RCC 7860 (cell line): ENCODE measurements at places on chromosomes 4 and X.
A peak's percentile ranks its signal among the peaks of the same experiment; 100 is the strongest.

DNA sequence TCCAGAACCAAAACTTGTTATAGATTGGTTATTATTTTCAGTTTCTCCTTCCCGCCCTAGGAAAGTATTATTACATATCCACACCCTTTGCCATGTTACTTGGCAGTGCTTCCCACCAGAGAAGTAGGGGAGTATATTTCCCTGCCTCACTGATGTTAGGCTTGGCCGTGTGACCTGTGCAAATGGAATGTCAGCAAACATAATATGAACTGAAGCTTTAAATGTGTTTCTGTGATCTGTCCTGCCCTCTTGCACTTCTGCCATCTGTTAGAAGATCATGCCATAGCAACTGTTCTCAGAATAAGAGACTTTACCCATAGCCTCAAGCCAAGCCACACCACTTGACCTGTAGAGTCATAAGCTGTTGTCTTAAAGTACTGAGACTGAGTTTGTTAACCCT, 36.7 kb upstream of the NEUROG2 start:
- DNase-seq: peak; percentile 83

DNA sequence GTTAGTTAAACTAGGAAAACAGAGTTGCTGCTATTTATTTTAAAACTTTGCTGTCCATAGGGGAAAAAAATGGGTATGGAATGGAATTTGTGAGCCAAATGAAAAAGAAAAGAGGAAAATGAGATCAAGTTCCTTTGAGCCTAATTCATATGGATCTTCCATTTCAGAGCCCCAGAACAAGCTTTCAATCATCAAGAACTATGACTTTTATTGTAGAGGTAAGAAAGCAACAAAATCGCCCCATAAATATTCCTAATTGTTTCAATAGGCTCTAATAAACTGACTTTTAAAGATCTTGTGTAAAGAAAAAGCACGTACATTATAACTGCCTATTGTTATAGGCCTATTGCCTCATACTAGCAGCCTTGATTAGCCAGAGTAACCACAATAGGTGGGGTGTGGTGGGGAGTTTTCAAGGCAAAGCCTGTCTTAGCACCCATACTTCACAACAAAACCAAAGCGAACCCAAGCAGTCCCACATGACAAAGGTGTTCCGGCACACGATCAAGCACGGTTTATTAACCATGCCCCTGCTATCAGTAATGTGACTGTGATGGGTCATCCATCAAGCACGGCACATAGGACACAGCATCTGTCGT, 44.4 kb downstream of the RBM47 start:
- DNase-seq: no peak

DNA sequence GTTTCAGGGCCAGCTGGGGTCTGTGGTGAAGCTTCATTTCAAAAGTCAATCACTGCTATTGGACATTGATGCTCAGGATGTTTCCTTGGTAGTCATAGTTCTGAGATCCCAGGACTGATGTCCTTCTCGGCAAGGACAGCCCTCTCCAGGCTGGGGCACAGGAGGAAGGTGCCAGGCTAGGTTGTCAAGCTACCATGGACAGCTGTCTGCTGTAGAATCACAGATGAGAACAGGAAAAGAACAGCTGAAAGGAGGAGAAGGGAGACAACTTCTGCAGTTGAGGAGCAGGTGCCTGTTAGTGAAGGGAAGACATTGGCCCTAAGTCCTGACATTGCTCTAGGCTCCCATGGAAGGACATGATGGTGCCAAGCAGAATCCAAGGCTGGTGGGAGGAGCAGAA, 58.0 kb downstream of the XAGE2 start:
- DNase-seq: no peak

- DNase-seq: no peak
Observed at GRCh38 chr4:59818656-59819055, 1381.5 kb upstream of the ADGRL3 start.

DNA sequence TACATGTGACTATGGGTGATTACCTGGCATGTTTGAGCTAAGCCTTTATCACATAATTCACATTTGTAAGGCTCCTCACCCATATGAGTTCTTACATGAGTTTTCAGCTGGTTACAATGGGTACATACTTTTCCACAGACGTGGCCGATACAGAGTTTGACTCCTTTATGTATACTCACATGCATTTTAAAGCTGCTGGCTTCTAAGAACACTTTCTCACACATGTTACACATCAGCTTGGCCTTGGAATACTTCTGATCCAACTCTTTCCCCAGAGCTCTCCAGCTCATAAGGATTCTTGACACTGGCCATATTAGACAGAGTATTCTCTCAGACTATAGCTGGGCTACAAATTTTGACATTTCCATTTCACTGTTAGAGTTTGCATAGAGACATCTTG, 66.3 kb downstream of the TAB3 start:
- no peak for DNase-seq

GRCh38 chrX:138925330-138925729, 213.8 kb upstream of the FGF13 start:
- DNase-seq: no peak

GRCh38 chr4:115126491-115126890, 13.1 kb upstream of the NDST4 start:
- no peak for DNase-seq

DNA sequence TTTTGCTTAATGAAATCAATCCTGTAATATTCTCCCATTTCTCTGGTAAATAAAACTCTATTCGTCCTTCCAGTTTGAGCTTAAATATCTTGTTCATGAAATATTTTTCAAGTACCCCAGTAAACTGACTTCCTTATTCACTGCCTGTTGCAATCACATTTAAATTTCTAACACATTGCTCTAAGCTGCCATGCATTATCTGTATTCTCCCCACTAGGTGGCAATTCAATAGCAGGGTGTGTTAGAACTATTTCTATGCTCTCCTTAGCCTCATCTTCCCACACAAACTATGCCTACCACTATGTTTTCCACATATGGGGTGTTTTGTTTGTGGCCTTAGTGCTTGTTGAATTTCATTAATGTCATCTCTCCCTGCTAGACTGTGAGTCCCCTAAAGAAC, 377.1 kb upstream of the HS3ST1 start:
- DNase-seq: no peak

GRCh38 chrX:123949846-123950245, 11.7 kb upstream of the STAG2 start:
- DNase-seq: no peak

DNA sequence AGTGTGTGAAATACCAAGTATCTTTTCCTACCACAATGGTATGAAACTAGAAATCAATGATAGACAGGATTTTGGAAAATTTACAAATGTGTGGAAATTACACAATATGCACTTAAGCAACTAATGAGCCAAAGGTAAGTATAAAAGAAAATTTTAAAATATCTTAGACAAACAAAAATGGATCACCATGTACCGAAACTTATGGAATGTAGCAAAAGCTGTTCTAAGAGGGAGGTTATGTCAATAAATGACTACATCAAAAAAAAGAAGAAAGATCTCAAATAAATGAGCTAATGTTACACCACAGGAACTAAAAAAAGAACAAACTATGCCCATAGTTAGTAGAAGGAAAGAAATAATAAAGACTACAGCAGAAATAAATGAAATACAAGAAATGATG, 1084.1 kb downstream of the TECRL start:
- DNase-seq: no peak

- DNase-seq: no peak
Observed at GRCh38 chr4:130073145-130073790, 977.3 kb downstream of the C4orf33 start.

DNA sequence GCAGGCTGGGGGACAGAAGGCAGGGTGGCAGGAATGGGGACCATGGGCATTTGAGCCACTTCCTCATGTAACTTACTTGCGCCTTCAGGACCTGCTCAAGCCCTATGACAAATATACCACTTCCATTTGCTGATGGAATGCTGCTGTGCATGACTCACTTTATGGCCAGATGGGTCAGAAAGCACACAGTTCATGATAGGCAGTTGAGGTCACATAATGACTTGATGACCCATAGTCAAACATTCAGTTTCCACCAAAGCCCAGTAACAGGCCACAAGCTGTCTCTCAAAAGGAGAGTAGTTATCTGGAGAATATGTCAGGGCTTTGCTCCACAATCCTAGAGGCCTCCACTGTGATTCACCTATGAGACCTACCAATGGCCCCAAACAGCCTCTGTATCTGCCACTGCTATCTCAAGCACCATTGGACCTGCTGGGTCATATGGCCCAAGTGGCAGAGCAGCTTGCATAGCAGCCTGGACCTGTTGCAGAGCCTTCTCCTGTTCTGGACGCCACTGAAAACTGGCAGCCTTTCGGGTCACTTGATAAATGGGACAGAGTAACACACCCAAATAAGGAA, 5.3 kb upstream of the PAPSS1 start:
- peak; percentile 82 for DNase-seq

DNA sequence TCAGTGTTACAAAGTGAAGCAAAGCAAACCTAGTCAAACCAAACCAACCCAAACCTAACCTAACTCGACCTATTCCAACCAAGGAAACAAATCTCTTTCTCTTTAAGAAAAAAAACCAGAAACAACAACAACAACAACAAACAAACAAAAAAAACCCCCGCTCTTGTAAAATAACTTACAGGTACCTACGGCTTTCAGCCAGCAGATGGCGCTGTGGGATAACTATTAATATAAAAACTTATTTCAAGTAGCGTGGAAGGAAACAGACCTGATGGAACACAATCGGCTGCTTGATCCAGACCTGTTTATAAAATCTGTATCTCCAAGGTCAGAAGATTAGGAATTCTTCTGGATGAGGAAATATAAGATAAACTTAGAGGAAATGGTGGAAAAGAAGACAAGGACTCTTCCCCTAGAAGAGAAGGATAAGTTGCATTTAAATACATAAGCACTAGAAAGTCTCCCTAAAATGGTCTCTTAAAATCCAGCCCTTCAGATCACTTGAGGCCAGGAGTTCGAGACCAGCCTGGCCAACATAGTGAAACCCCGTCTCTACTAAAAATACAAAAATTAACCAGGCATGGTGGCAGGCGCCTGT, 34.4 kb upstream of the CDKL5 start:
- DNase-seq: peak; percentile 34

DNA sequence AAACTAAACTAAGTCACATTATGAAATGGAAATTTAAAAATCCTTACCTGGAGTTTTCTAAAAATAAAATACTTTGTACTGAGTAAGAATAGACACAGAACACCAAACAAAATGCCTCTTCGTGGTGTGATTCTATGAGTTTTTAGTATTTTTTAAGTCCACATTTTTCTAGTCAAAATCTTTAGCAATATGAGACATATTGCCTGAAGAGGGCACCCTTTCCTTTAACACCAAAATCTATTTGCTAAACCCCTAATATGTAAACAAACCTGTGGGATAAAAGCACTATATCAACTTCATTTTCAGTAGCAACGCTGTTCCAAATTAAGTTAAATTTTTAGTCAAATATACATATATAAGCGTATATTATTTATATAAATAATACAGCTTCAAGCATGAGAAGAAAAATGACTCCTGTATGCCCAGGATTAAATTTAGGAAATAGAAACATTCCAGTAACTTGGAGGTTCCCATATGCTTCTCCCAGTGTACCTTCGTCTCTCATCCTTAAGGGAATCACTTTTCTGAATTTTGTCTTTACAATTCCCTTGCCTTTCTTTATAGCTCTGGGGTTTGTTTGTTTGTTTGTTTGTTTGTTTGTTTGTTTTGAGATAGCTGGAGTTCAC, 23.0 kb upstream of the PGM2 start:
- DNase-seq: peak; percentile 38
